ENCODE measurements at places on chromosomes 5 and 9.
A peak's percentile ranks its signal among the peaks of the same experiment; 100 is the strongest.

DNA sequence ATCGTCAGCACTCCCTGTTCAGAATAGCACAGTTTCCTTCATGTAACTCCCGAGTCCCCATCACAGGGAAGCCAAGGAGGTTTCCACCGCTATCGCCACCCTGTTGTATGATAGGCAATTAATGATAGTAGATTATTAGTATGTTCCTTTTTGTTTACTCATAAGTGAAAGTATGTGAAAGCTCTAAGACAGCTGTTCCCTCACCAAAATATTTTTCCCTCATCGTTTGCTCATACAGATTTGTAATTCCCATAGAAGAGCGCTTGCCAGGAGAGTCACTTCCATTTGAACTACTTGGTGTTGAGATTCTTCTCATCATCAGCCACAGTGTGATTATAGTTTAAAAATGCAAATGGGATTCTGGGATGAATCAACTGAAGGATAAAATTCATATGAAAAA, 140.9 kb downstream of the PAM start:
- no peak overlapping the region for H3K4me3 ChIP-seq
- H3K27me3 ChIP-seq: peaks cover 4% of the 10 kb centered on the region
- H3K36me3 ChIP-seq: no peaks in the 10 kb centered on the region
- no peaks in the 10 kb centered on the region for H3K4me1 ChIP-seq

GRCh38 chr9:15221746-15222145, 85.3 kb downstream of the TTC39B start:
- DNase-seq: no peak
- peaks cover 9% of the 10 kb centered on the region for H3K4me1 ChIP-seq
- H3K36me3 ChIP-seq: peaks cover 9% of the 10 kb centered on the region

DNA sequence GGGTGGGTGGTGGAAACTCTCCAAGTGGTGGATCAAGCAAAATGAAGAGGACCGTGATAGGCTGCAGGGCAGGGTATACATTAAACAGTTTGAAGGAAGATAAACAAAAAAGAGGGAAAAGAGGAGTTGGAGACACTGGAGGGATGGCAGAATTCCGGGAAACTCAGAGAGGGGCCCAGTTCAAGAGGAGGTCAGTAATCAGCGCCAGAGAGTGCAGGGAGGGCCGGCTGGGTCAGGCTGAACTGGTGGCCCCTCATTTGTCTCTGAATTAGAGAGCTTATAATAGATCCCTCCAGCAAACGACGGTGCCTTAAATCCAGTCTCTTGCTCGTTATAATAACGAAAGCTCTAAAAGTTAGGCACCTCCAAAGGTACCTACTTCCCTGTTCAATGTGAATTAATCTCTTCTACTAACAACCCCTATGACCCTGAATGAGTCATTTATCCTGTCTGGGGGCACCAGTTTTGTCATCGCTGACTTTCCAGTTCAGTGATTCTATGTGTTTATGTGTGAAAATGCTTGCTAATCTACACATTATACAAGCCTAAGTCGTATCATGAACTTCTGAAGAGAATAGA, 2.4 kb upstream of the ZSWIM6 start:
- peaks cover 34% of the 10 kb centered on the region for H3K4me1 ChIP-seq
- H3K4me3 ChIP-seq: peak overlapping the region; percentile 90
- H3K27ac ChIP-seq: peak overlapping the region; percentile 91
- peaks cover 5% of the 10 kb centered on the region for H3K27me3 ChIP-seq
- no peak for DNase-seq
- H3K36me3 ChIP-seq: no peaks in the 10 kb centered on the region

DNA sequence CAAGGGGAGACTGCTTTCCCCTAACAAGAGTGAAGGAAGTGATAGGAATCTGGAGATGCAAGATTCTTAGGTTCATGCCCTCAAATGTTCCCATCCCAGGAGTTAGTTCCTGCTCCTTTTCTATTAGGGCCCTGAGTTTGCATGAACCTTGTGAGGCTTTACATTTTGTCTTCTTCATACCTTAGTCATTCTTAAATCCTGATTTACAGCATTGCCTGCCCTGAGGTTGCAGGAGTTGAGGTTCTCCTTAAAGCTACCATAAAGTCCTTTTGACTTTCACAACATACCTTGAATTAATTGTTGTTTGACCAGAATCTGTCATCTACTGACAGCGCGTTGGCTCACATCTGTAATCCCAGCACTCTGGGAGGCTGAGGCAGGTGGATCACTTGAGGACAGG, 151.5 kb upstream of the ABCA1 start:
- no peak for DNase-seq
- H3K36me3 ChIP-seq: no peaks in the 10 kb centered on the region
- H3K4me1 ChIP-seq: no peaks in the 10 kb centered on the region

DNA sequence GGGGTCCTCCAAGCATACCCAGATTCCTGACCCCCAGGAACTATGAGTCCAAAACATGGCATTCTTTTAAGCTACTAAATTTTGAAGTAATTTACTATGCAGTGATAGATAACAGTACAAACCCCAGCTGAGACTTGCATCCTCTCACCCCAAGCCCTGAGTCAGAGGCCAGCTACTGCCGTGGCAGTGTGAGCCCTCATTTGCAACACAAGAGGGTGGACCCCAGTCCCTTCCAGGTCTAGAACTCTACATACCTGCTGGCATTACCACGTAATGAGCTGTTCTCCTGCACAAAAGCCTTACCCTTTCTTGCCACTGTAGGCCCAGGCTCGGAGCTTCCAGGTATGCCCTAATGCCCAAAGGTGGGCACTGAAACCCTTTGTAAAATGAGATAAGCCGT, 108.6 kb upstream of the ERCC6L2 start:
- H3K4me1 ChIP-seq: no peaks in the 10 kb centered on the region
- no peak overlapping the region for H3K27ac ChIP-seq
- DNase-seq: no peak
- H3K36me3 ChIP-seq: no peaks in the 10 kb centered on the region
- H3K27me3 ChIP-seq: peaks cover 6% of the 10 kb centered on the region

DNA sequence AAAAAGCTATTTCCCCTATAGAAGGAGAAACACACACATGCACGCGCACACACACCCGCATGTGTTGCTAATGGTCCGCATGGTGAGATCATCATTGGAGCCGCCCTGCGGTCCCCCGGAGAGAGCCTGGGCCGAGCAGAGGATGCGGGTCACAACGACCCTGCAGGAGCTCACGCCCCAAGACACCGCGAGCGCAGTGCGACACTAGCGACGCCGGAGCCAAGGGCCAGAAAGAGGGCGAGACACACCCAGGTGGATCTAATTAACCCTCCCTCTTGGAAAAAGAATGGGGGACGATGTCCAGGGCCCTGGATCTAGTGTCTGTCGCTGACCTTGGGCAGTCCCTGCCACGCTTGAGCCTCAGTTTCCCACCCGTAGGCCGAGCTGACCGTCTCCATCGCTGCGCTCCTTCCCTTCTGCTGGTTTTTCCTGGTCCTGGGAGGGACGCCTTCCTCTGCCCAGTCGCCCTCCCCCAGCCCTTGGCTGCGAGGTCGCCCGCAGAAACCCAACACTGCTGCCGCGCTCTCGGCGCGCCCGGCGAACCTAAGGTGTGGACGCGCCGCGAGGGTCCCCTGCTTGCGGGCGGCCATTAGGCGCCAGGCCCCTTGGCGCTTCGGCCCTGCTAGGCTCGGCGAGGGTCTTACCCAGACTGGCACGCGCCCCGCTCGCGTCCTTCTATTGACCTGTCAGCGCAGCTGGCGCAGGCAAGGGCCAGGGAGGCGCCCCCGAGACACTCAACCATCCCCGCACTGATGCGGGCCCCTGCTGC, 47.5 kb upstream of the RNF20 start:
- H3K27me3 ChIP-seq: peaks cover 19% of the 10 kb centered on the region
- H3K27ac ChIP-seq: no peak overlapping the region
- H3K36me3 ChIP-seq: no peaks in the 10 kb centered on the region
- no peaks in the 10 kb centered on the region for H3K4me1 ChIP-seq
- H3K4me3 ChIP-seq: no peak overlapping the region

DNA sequence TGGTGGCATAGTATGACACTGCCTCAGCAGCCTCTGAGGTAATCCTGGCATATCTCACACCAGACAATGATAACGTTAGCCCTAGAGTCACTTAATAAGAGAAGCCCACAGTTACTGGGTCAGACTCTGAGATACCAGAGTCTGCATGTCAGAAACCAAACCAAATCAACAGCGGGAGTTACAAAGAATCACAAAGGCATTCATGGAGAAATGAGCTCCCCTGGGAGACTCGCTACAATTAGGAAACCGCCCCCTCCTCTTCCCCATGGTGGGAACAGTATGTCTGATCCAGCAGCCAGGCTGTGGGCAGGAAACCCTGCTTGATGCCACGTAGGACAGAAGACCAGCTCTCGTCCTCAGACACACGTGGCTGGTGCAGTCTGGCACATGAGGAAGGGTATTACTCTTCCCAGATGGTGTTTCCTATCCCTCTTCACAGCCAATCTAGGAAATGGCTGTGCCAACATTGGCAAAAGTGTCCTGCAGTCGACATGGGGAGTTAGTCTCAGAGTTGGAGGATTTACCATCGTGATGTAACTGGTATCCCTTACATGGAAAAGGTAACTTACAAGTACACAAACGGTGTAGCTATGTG, 485.4 kb downstream of the ZNF608 start:
- no peaks in the 10 kb centered on the region for H3K4me1 ChIP-seq
- H3K4me3 ChIP-seq: no peak overlapping the region
- H3K27me3 ChIP-seq: no peaks in the 10 kb centered on the region
- no peak for DNase-seq
- H3K36me3 ChIP-seq: peaks cover 7% of the 10 kb centered on the region

GRCh38 chr9:118426772-118427171, 722.6 kb downstream of the TLR4 start:
- H3K4me1 ChIP-seq: no peaks in the 10 kb centered on the region
- no peaks in the 10 kb centered on the region for H3K36me3 ChIP-seq
- no peak overlapping the region for H3K27ac ChIP-seq
- DNase-seq: no peak
- no peaks in the 10 kb centered on the region for H3K27me3 ChIP-seq
- no peak overlapping the region for H3K4me3 ChIP-seq

- H3K27me3 ChIP-seq: no peaks in the 10 kb centered on the region
- no peak for DNase-seq
- H3K27ac ChIP-seq: no peak overlapping the region
- H3K4me3 ChIP-seq: no peak overlapping the region
- H3K4me1 ChIP-seq: peaks cover 43% of the 10 kb centered on the region
Measured at GRCh38 chr5:173709761-173710160, 93.3 kb upstream of the BOD1 start.
